ENCODE measurements at places on chromosomes 5 and 9. TPM values are rescaled to one million over a fixed set of nuclear protein-coding genes. Genes with fewer than 3 reads are reported as not detected.

NPR3 gene
- 20.9 TPM for total RNA-seq

STRBP gene
- 16.2 TPM for total RNA-seq

CLTB gene
- 111 TPM for total RNA-seq

TMEM8B gene
- total RNA-seq = 3.3 TPM

KIAA0825 gene
- 0.41 TPM for total RNA-seq

SLC46A2 gene
- total RNA-seq = not detected

FREM1 gene
- total RNA-seq = not detected

IL4 gene
- not detected for total RNA-seq

HDHD3 gene
- 21.0 TPM for total RNA-seq

SLC6A7 gene
- not detected for total RNA-seq

IL3 gene
- total RNA-seq = not detected

SYK gene
- not detected for total RNA-seq

LCN1 gene
- not detected for total RNA-seq

EQTN gene
- total RNA-seq = not detected

KCNV2 gene
- not detected for total RNA-seq

PCDH12 gene
- not detected for total RNA-seq

PCDHB13 gene
- 0.07 TPM for total RNA-seq

ANKRD31 gene
- 0.12 TPM for total RNA-seq

ABL1 gene
- 54.3 TPM for total RNA-seq

NEURL1B gene
- total RNA-seq = 2.6 TPM

FOXD4L4 gene
- not detected for total RNA-seq

ATP10B gene
- not detected for total RNA-seq
